Gastrocnemius medialis (tissue), 4 donors: ENCODE measurements at places on chromosomes 6 and 20.
A peak's percentile ranks its signal among the peaks of the same experiment; 100 is the strongest.

DNA sequence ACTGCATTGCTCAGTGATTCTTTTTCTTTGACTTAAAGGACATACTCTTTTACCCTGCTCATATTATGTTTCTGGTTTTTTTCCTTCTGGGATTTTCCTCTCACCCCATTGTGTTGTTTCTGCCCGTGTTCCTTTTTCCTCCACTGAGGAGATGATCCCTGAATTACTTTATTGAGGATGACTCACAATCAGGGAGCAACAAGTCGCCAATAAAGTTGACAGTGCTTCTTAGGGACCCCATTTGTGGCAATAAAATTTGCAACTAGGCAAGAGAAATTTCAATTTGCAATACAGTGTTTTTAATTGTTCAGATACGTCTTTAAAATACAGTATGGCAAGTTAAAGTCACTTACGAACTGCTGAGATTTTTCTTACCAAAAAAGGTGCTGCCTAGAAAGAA, 217.9 kb downstream of the SOX4 start:
- no peak overlapping the region for H3K4me3 ChIP-seq
- H3K36me3 ChIP-seq: no peaks in the 10 kb centered on the region

GRCh38 chr6:105851113-105851580, 235.0 kb upstream of the PRDM1 start:
- no peaks in the 10 kb centered on the region for H3K36me3 ChIP-seq
- no peak for DNase-seq
- H3K27me3 ChIP-seq: no peaks in the 10 kb centered on the region
- no peak overlapping the region for H3K4me3 ChIP-seq

- no peaks in the 10 kb centered on the region for H3K4me1 ChIP-seq
- no peak for DNase-seq
- no peak overlapping the region for H3K27ac ChIP-seq
- no peaks in the 10 kb centered on the region for H3K36me3 ChIP-seq
- no peaks in the 10 kb centered on the region for H3K27me3 ChIP-seq
- H3K4me3 ChIP-seq: no peak overlapping the region
These were observed 21.7 kb downstream of the KCNK5 start for GRCh38 chr6:39207416-39208222.

DNA sequence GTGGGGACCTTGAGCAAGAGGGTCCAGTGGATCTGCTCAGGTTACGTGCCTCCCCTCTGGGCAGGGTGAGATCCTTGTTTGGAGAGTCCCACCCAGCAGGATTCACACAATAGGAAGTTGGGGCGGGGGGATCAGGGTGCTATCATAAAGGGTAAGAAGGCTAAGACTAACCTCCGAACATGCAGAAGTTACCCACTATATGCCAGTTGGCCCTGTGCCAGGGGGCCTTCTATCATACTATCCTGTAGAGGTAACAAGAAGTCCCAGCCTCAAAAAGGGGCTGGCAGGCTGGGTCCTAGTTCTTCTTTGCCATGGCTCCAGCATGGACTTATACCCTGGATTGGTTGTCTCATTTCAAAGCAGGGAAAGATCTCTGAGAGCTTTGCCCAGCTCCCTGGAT, 94.1 kb downstream of the CDH26 start:
- no peaks in the 10 kb centered on the region for H3K27me3 ChIP-seq
- H3K36me3 ChIP-seq: no peaks in the 10 kb centered on the region
- H3K4me3 ChIP-seq: no peak overlapping the region
- no peak for DNase-seq
- no peak overlapping the region for H3K27ac ChIP-seq

DNA sequence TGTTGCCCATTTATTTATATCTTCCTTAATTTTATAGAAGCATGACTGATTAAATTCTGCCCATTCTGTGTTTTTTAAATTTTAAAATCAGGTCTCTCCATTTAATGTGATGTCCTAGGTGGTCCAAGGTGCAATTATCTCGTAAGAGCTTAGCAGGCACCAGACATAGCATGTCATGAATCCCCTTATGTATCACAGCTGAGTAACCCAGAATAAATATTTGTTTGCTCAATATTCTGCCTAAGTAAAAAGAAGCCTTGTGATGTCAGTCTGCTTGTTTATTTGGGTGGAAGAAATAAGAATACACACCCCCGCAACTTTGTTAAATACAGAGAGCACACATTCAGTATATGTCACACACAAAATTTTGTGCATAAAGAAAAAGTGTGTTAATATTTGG, 211.3 kb downstream of the FARS2 start:
- H3K27me3 ChIP-seq: no peaks in the 10 kb centered on the region
- no peak overlapping the region for H3K27ac ChIP-seq
- no peak for DNase-seq
- no peak overlapping the region for H3K4me3 ChIP-seq
- H3K36me3 ChIP-seq: no peaks in the 10 kb centered on the region

DNA sequence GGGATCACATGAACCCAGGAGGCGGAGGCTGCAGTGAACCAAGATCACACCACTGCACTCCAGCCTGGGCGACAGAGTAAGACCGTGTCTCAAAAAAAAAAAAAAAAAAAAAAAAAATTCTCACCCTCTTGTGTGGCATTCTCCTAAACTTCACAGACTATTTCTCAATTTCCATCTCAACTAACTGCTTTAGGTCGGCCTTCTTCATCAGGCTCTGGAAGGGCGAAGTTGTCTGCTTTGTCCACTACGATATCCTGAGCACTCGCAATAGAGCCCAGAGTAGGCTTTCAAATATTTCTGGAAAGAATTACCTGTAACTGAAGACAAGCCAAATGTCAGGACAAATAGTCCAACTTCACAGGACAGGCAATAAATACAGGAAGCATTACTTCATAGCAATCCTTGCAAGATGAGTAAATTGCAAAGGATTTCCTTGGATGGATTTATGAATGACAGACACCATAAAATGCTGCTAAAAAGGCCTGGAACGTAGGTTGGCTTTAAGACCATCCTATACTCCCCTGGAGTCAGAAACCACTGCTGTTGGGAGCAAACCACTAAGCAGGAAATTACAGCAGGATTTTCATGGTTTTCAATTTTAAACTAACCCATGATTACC, 116.3 kb upstream of the SLC2A12 start:
- H3K27ac ChIP-seq: peak overlapping the region; percentile 98
- no peak overlapping the region for H3K4me3 ChIP-seq
- H3K36me3 ChIP-seq: no peaks in the 10 kb centered on the region
- no peaks in the 10 kb centered on the region for H3K27me3 ChIP-seq

- H3K4me3 ChIP-seq: no peak overlapping the region
- H3K36me3 ChIP-seq: no peaks in the 10 kb centered on the region
- H3K4me1 ChIP-seq: peaks cover 14% of the 10 kb centered on the region
- no peak overlapping the region for H3K27ac ChIP-seq
- no peaks in the 10 kb centered on the region for H3K27me3 ChIP-seq
These were observed 33.2 kb upstream of the TAF8 start for GRCh38 chr6:42017021-42017643.

DNA sequence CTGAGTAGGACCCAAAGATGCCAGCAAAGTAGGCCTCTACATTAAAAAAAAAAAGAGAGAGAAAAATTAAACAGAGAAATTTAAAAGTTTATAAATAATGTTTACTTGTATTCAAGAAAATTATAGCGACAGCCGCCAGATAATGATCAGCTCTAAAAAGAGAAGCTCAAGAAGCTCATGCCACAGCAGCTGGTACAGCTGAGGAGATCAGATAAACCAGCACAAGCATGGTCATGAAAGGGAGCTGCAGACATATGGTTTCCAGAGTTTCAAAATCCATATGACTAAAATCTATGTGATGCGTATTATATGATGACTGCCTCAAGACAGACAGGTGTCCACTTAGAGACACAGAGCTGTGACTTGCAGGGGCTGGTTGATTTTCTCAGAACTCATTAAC, 13.6 kb upstream of the HLA-C start:
- no peak overlapping the region for H3K27ac ChIP-seq
- DNase-seq: no peak
- H3K4me1 ChIP-seq: no peaks in the 10 kb centered on the region
- no peaks in the 10 kb centered on the region for H3K36me3 ChIP-seq
